ENCODE measurements at places on chromosomes 2 and 18.

- DNase-seq = no peak
These were observed 250.3 kb downstream of the ANAPC1 start for GRCh38 chr2:111633643-111634042.

- no peak for DNase-seq
These were observed 1309.8 kb upstream of the NRXN1 start for GRCh38 chr2:52341732-52342131.

GRCh38 chr2:240384711-240385450, 50.6 kb upstream of the GPC1 start:
- DNase-seq = no peak

GRCh38 chr2:26043862-26044696, 10.2 kb downstream of the RAB10 start:
- DNase-seq = no peak

GRCh38 chr2:86787736-86788135, 3.0 kb downstream of the CD8A start:
- no peak for DNase-seq

GRCh38 chr2:133802409-133803039, 234.3 kb upstream of the NCKAP5 start:
- DNase-seq = no peak

DNA sequence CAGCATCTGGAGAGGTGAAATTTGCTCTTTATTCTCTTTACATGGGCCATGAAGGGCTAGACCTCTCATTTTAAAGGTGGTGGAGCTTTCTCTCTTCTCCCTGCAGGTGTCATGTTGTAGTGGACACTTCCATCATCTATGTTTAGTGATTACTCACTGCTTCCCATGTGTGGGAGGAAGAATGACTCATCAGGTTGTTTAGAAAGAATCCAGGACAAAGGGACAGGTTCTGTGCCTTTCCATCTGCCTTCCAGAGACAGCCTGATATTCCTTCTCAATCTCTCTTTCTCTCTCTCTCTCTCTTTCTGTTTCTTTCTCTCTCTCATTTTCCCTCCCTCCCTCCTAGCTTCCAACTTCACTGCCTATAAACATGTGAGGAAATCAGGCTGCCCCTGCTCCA, 38.7 kb downstream of the SCG2 start:
- DNase-seq = no peak

- no peak for DNase-seq
These were observed 151.3 kb downstream of the KLHL29 start for GRCh38 chr2:23536326-23536725.

DNA sequence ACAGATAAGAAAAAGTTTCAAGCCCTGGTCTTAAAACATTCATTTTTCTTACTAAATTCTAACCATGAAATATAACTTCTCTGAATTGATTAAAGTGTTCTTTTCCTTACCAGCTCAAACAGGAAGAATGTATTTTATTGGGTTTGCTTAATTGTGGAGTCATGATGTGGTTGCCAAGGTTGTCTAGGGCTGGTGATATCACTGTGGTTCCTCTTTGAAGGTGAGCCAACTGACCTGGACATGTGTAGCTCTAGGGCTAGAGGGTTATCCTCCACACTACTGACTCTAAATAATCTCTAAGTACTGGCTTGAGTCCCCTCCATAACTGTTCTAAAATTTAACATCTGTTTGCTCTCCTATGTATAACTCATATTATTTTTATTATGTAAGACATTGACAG, 529.6 kb downstream of the PIK3C3 start:
- DNase-seq = no peak

DNA sequence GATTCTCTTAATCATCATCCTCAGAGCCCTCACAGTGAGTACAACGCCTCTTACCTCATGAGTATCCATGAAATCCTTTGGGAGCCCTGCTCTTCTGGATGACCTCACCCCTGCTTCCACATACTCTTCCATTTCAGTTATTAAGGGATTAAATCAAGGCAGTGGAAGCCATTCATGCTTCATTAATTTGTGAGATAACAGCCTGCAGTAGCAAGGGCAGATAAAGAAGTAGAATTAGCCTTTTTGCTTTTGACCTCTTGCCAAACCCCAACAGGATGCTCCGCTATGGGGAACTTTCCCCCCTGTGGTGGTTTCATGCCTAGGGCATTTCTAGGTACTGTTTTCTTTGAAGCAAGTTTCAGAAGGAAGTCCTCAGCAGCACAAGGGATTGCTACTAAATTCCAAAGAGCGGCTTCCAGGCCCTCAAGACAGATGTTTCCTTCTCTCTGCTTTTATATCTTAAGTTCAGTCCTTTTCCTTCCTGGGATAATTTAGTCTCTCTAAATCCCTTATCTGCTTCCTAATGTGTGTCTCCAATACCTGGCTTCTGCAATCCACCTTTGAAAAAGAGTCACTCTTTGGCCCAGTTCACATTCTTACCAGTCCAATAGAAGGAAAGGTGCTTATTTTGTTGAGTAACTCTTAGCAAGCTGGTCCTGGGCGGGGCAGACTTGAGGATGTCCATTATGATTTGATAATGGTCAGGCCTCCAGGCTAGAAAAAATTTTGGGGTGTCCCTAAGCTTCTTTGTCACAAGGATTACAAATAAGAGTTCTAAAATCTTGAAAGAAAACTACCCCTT, 76.9 kb downstream of the MYO1B start:
- DNase-seq = no peak

- no peak for DNase-seq
These were observed 36.6 kb upstream of the SKOR2 start for GRCh38 chr18:47287911-47288585.
